A549 treated with DMSO at 1 μM for 4 hours (cell line): ENCODE measurements at places on chromosomes 7 and 10. TPM values are rescaled to one million over a fixed set of nuclear protein-coding genes. Genes with fewer than 3 reads are reported as not detected.

TLL2 gene
- total RNA-seq: 0.08 to 0.14 TPM (median 0.10 TPM) in 5 replicates

ASZ1 gene
- not detected in 5 replicates for total RNA-seq

SHLD2 gene
- 23.9 to 29.8 TPM (median 25.3 TPM) in 5 replicates for total RNA-seq

SRRM3 gene
- 5.9 to 8.0 TPM (median 6.7 TPM) in 5 replicates for total RNA-seq

PCDH15 gene
- total RNA-seq: not detected in 5 replicates

MEOX2 gene
- not detected in 5 replicates for total RNA-seq

HOXA10 gene
- 5.8 to 8.6 TPM (median 7.4 TPM) in 5 replicates for total RNA-seq

CYP26A1 gene
- 2.5 to 3.8 TPM (median 3.0 TPM) in 5 replicates for total RNA-seq

NRP1 gene
- 82.5 to 109 TPM (median 106 TPM) in 5 replicates for total RNA-seq

ELOVL3 gene
- total RNA-seq: 0.22 to 0.39 TPM (median 0.23 TPM) in 5 replicates

SPDYE2B gene
- 0.05 TPM in 1 of 5 replicates, not detected in the others for total RNA-seq

SPDYE8 gene
- total RNA-seq: not detected in 5 replicates

SP8 gene
- total RNA-seq: not detected in 5 replicates

TMEM229A gene
- not detected in 5 replicates for total RNA-seq

HOXA2 gene
- total RNA-seq: 0.70 to 1.6 TPM (median 1.2 TPM) in 5 replicates

NKX6-2 gene
- total RNA-seq: 0.10 to 0.25 TPM (median 0.23 TPM) in 5 replicates

KAZALD1 gene
- total RNA-seq: 2.2 to 3.2 TPM (median 2.8 TPM) in 5 replicates

CHST3 gene
- total RNA-seq: 40.2 to 46.6 TPM (median 42.6 TPM) in 5 replicates

TMEM130 gene
- total RNA-seq: 0.19 to 0.62 TPM (median 0.41 TPM) in 5 replicates

OR6V1 gene
- not detected in 5 replicates for total RNA-seq

LEP gene
- not detected in 5 replicates for total RNA-seq

GPR146 gene
- 2.0 to 2.3 TPM (median 2.1 TPM) in 5 replicates for total RNA-seq

IQUB gene
- total RNA-seq: 0.07 to 0.13 TPM (median 0.07 TPM) in 3 of 5 replicates, not detected in the others

TMEM26 gene
- total RNA-seq: 0.06 to 0.43 TPM (median 0.20 TPM) in 5 replicates

TMEM196 gene
- total RNA-seq: not detected in 5 replicates

STRIP2 gene
- total RNA-seq: 6.3 to 9.2 TPM (median 7.7 TPM) in 5 replicates

CSTF2T gene
- 17.3 to 21.0 TPM (median 17.7 TPM) in 5 replicates for total RNA-seq

ZFYVE27 gene
- 23.0 to 27.7 TPM (median 25.1 TPM) in 5 replicates for total RNA-seq

HMX3 gene
- not detected in 5 replicates for total RNA-seq

PIP gene
- total RNA-seq: not detected in 5 replicates

ZNHIT1 gene
- 74.0 to 96.8 TPM (median 90.4 TPM) in 5 replicates for total RNA-seq

NEUROD6 gene
- total RNA-seq: not detected in 5 replicates

CTAGE15 gene
- not detected in 5 replicates for total RNA-seq

RELN gene
- 0.03 to 0.13 TPM in 2 of 5 replicates, not detected in the others for total RNA-seq

WDFY4 gene
- 0.01 TPM in 1 of 5 replicates, not detected in the others for total RNA-seq

ACTL6B gene
- total RNA-seq: not detected in 5 replicates

FKBP6 gene
- not detected in 5 replicates for total RNA-seq

GRM8 gene
- 0.06 to 0.21 TPM in 2 of 5 replicates, not detected in the others for total RNA-seq

CFAP69 gene
- total RNA-seq: 1.6 to 3.2 TPM (median 1.9 TPM) in 5 replicates

SPDYE1 gene
- total RNA-seq: not detected in 5 replicates

FAM170B gene
- not detected in 5 replicates for total RNA-seq

ZNF862 gene
- 0.73 to 3.3 TPM (median 2.8 TPM) in 5 replicates for total RNA-seq

CALML5 gene
- not detected in 5 replicates for total RNA-seq

AKR1C3 gene
- 1,116 to 1,302 TPM (median 1,202 TPM) in 5 replicates for total RNA-seq

DLX5 gene
- not detected in 5 replicates for total RNA-seq

RAB18 gene
- 72.1 to 90.9 TPM (median 82.0 TPM) in 5 replicates for total RNA-seq

DENND2A gene
- total RNA-seq: 0.24 to 0.42 TPM (median 0.35 TPM) in 5 replicates

STEAP2 gene
- total RNA-seq: 2.9 to 5.5 TPM (median 5.4 TPM) in 5 replicates

OR2A5 gene
- not detected in 5 replicates for total RNA-seq

PRKAR2B gene
- total RNA-seq: 2.8 to 4.5 TPM (median 3.5 TPM) in 5 replicates

RARRES2 gene
- total RNA-seq: not detected in 5 replicates

REEP3 gene
- total RNA-seq: 13.4 to 23.8 TPM (median 22.4 TPM) in 5 replicates

PTPN20 gene
- 4.1 to 4.9 TPM (median 4.7 TPM) in 5 replicates for total RNA-seq

SYNPO2L gene
- total RNA-seq: 0.01 TPM in 1 of 5 replicates, not detected in the others

HDAC9 gene
- 0.11 to 0.51 TPM (median 0.29 TPM) in 5 replicates for total RNA-seq

DBF4 gene
- 29.5 to 39.1 TPM (median 36.1 TPM) in 5 replicates for total RNA-seq
